CD4-positive, alpha-beta T cell treated with Interleukin-15 for 4 hours (primary cell): ENCODE measurements at places on chromosomes 5 and 9.

DNA sequence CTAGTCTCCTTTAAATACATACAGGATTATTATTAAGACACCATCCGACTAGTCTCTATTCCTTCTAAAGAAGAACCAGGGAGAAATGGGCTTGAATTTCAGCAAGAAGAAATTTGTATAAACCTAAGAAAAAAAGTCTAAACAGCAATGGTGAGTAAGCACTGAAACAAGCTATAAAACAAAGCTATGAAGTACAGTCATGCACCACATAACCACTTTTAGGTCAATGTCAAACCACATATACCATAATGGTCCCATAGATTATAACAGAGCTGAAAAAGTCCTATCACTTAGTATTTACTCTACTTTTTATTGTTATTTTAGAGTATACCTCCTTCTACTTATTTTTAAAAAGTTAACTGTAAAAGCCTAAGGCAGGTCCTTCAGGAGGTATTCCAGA lies 102.0 kb upstream of the NFIB start:
- no peak for DNase-seq

DNA sequence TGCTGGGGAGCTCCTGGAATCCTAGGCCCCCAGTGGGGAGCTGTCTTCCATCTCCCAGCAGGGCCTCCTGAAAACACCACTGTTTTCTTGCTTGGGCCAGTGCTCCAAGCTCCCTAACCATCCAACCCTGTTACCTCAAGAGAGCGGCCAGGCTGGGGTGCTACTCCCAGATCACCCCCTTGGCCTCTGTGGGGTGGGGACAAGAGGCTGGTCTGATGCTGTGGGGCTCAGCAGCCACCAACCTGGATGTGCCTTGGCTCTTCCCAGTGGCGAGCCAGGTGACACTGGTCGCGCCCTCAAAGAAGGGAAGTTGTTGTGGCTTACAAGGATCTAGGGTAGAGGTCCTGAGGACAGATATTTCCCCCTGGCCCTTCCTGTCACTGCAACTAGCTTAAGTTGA lies 49.0 kb downstream of the SECISBP2 start:
- no peak for DNase-seq

GRCh38 chr9:20848490-20848889 lies 164.4 kb downstream of the FOCAD start:
- no peak for DNase-seq

DNA sequence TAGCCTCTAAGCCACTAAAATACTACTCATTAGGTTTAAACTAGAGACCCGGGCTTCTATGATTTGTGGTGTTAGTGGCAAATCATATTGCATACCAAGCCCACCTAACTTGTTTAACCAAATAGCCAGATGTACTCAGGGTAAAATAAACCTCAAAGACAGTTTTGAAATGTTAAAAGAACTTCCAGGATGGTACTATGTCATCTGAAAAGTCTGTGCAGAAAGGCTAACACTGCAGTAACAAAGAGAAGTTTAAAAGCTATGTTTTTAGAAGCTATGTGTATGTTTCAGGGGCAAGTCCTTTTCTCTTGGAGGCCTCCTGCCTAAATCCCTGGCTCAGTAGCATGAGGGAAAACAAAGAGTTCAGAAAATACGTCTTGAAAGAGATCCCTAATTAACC lies 84.9 kb upstream of the IL7R start:
- DNase-seq = no peak

- no peak for DNase-seq
Observed at GRCh38 chr5:164312801-164313200, 807.4 kb downstream of the MAT2B start.

- DNase-seq = no peak
Observed at GRCh38 chr5:598564-598890, 13.6 kb upstream of the CEP72 start.

GRCh38 chr5:115736004-115736689 lies 80.3 kb downstream of the CDO1 start:
- DNase-seq = no peak

DNA sequence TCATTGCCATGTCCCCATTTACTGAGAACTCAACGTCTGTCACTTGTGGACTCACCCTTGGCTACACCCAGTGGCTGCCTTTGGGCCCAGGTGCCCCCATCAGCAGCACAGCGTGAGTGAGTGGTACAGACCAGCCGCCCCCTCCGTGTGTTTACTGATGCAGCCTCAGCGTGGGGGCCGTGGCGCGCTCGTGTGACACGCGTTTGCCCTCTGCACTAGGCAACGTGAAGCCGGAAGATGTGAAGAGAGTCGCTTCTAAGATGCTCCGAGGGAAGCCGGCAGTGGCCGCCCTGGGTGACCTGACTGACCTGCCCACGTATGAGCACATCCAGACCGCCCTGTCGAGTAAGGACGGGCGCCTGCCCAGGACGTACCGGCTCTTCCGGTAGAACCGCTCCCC lies 12.4 kb downstream of the PMPCA start:
- DNase-seq = no peak

DNA sequence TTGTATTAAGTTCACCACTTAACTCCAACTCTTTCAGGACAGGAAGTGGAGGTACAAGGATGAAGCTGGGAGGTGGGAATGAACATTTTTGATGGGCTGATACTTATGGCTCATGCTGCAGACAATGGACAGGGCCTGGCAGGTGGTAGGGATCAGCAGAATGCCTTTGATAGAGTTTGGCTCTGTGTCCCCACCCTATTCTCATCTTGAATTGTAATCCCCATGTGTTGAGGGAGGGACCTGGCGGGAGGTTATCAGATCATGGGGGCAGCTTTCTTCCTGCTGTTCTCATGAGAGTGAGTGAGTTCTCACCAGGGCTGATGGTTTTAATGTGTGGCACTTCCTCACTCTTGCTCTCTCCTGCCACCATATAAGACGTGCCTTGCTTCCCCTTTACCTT lies 87.3 kb upstream of the PRLR start:
- no peak for DNase-seq

DNA sequence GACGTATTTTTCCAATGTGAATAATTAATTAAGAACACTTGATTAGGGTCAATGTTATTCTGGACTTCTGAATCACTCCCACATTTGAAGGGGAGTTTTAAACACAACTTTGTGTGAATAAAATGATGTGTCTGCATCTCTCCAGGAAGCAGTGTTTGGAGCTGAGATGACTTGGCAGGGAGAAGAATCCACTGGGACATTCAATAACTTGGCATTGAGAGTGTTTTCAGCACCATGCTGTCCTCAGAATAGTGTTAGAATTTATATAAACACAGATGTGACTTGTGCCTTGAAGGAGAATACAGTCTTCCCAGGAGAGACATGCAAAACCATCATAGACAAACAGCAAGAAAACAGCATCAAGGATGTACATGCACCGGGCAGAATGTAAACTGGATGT lies 32.7 kb upstream of the KCNMB1 start:
- no peak for DNase-seq

GRCh38 chr5:125376059-125376641 lies 629.7 kb upstream of the ZNF608 start:
- DNase-seq = no peak
